AG08395 (cell line): ENCODE measurements at places on chromosomes 2 and 18.

GRCh38 chr2:176110415-176111308 lies 3.6 kb downstream of the HOXD11 start:
- DNase-seq, result no peak

DNA sequence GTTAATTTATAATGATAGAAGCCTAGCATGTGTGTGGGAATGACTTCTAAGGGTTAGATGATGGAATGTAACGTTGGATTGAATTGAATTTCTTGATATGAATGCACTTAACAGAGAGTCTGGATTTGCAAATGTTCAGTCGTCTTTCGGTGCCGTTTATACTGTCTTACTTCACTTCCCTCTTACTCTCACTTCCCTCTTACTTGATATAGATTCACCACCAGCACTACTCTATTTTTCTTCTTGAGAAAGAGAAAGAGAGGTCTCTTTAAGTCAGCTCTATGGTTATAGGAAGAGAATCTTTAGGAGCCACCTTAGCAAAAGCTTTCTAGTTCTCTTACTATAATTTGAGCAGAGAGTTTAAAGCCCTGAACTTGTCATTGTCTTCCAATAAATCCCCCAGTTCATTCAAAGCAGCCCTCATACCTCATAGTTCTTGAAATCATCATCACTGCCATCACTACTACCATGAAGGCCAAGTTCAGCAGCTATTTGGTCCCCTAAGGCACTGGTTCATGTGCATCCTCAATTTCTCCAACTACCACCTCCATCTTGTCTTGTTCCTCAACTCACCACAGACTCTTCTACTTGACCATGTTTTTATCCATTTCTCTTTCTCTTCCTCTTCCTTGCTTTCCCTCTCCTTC lies 501.7 kb upstream of the TCF4 start:
- DNase-seq, result no peak

DNA sequence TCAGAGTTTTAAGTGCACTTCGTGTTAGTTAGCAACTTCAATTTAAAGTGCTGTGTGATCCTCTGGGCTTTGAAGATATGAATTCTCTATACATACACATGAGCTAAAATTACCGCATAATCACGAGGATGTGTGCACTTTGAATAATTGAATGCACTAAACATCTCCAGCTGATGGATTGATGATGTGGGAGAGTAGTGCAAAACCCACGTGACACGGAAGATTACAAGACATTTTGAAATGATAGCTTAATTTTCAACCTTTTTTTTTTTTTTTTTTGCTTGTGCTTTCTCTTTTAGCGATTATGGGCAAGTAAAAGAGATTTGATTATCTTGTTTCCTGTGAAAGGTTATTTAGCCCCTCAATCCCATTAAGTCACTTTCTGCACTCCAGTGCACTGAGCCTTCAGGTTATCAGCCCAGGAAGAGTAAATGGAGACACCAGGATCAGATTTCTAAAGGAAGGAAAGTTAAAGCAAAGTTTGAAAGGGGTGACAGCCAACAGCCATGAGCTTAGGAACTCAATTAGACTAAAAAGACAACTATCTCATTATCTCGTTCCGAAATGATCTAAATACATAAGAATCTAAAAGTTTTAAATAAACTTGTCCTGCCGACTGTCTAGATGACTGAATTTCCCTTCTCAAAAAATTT lies 81.6 kb downstream of the CDK15 start:
- DNase-seq, result no peak

GRCh38 chr2:206225435-206226232 lies 48.8 kb upstream of the ZDBF2 start:
- no peak for DNase-seq

GRCh38 chr2:207437524-207438143 lies 92.1 kb upstream of the CREB1 start:
- no peak for DNase-seq

DNA sequence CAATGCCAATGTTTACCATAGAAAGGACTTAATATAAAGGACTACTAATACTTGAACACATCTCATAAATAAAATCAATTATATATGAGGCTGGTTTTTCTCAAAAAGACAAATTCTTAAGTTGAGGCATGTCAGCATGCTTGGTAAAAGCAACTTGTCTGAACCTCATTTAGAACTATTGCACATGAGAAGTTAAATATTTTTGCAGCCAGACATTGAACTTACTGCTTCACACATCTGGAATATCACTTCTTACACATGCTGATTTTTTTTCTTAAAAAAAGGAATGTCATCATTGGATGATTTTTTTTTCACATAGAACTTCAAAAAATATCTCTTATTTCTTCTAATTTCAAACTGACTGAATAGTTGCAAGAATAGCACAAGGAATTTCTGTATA lies 609.0 kb downstream of the EPHA4 start:
- no peak for DNase-seq

DNA sequence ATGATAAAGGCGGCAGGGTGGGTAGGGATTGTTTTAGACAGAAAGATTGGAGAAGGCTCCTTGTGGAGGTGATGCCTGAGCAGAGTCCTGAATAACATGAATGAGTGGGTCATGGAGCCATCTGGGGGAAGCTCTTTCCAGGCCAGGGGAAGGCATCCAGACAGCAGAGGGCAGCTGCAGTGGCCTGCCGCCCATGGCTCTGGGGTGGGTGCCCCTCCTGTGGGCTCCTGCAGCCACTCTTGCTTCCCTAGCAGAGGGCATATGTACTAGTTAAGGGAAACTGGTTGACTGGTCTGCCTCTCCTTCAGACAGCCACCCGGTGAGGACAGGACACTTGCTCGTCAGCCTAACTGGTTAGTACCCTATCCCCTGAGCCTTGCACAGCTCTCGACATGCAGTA lies 46.5 kb upstream of the SLC1A4 start:
- DNase-seq, result no peak

DNA sequence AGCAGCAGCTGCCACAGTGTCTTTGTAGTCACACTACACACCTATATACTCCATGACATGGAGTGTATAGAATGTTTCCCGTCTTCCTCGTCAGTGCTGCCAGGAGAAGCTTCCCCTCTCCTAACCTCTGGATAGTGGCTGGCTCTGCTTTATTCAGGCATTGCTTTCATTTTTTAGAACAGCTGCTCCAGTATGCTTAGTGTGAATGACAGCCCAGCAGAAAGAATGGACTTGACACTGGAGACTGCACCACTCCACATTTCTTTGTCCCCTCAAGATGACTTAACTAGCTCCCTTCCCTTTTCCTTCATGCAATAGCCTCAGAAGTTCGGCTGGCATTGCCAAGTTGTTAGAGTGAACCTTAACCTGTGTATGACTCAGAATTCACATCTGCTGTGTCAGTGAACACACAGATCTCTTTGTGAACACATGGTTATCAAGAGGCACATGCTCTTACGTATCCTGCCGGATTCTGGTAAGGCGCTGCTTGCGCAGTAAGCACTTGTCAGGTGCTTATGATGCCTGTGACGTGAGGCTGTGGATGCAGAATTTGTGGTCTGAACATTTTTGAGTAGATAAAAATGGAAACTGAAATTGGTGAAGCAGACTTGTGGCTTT lies 73.9 kb downstream of the NEDD4L start:
- DNase-seq, result peak; percentile 33

DNA sequence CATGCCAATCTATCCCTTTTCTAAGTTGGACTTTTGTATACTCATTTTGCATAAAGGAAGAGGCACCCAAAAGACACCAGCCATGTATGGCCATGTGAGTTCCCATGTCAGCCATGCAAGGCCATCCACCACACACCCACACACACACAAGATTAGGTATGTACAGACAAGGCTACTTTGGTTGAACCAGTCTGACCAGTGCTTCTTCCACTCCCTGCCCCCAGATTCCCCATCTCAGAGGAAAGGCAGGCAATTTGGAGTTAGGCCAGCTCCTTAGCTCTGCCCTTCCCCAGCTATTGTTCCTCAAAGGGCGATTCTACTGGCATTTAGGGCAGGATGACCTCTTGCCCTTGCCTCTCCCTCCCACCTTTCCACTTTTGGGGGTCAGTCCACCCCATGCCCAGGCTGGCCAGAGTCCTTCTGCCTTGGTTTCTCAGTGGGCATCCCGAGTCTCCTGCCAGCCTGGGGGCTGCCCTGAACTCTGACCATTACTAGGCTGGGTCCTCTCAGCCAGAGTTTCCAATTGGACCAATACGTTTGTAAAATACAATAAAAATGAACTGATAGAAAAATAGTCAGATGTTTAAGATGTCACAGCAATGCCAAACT lies 101.1 kb downstream of the ZBTB7C start:
- no peak for DNase-seq

- no peak for DNase-seq
Observed at GRCh38 chr2:236993-237539, 26.8 kb downstream of the SH3YL1 start.

- DNase-seq, result peak; percentile 8
Observed at GRCh38 chr2:198383392-198383791, 579.0 kb downstream of the PLCL1 start.

- DNase-seq, result no peak
Observed at GRCh38 chr2:159774370-159774990, 23.5 kb downstream of the CD302 start.

- peak; percentile 81 for DNase-seq
Observed at GRCh38 chr18:13577091-13577697, 149.2 kb downstream of the FAM210A start.

GRCh38 chr2:64932371-64933216 lies 56.6 kb upstream of the SLC1A4 start:
- DNase-seq, result no peak

DNA sequence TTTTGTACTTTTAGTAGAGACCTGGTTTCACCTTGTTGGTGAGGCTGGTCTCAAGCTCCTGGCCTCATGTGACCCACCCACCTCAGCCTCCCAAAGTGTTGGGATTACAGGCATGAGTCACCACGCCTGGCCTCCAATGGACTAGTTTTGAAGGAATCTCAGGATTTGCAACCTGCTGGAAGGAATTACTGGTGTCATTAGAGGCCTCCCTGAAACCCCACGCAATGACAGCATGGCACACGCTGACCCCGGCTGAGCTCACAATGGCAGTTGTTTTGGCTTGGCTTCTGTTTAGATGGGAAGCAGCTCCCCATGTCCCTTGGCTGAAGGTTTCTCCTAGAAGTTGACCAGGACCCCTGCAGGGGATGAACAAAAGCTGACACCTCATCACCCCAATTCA lies 23.1 kb upstream of the COPS8 start:
- no peak for DNase-seq

DNA sequence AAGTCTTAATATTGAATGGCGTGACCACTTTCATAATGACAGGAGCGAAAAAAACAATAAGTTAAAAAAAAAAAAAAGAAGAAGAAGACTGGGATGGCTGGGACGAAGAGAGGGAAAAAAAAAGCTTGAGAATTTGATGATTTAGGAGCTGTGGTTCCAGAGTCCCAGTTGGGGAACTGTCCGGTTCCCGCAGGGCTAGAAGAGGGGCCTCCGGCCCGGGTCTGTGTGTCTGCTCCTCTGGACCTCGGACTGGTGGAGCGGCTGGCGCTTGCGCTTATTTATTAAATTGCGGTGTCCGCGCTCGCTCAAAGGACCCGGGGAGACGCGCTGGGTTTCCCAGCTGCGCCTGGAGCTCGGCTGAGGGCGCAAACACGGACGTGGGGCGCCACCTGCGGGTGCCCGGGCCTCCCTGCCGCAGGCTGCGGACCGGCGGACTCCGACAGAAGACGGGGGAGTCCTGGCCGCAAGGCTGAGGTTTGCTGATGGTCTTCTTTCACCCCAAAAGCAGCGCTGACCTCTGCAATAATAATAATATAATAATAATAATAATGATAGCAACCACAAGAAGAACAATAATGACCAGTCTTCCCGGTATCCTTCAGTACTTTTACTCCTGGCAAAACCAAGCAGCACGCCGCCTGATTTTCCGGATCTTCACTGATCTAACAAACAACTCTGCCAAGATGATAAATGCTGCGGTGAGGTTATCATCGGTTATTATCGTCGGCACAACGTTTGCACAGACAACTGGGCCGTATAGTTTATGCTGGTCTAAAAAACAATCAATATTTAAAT lies at the start of gene CBLN2:
CBLN2 (minus strand) TSS at position 251 of the 795 bp plus-strand sequence. CDS start 2,182 bp downstream, outside the sequence.
- peak; percentile 61 for DNase-seq

GRCh38 chr2:237873897-237874551 lies 14.6 kb downstream of the RAMP1 start:
- DNase-seq, result no peak

GRCh38 chr2:28997847-28998735 lies 17.0 kb downstream of the TOGARAM2 start:
- no peak for DNase-seq

- DNase-seq, result peak; percentile 14
Observed at GRCh38 chr2:203534621-203535077, 452 bp downstream of the RAPH1 start.

GRCh38 chr2:20291106-20291564 lies 59.5 kb downstream of the PUM2 start:
- peak; percentile 87 for DNase-seq

DNA sequence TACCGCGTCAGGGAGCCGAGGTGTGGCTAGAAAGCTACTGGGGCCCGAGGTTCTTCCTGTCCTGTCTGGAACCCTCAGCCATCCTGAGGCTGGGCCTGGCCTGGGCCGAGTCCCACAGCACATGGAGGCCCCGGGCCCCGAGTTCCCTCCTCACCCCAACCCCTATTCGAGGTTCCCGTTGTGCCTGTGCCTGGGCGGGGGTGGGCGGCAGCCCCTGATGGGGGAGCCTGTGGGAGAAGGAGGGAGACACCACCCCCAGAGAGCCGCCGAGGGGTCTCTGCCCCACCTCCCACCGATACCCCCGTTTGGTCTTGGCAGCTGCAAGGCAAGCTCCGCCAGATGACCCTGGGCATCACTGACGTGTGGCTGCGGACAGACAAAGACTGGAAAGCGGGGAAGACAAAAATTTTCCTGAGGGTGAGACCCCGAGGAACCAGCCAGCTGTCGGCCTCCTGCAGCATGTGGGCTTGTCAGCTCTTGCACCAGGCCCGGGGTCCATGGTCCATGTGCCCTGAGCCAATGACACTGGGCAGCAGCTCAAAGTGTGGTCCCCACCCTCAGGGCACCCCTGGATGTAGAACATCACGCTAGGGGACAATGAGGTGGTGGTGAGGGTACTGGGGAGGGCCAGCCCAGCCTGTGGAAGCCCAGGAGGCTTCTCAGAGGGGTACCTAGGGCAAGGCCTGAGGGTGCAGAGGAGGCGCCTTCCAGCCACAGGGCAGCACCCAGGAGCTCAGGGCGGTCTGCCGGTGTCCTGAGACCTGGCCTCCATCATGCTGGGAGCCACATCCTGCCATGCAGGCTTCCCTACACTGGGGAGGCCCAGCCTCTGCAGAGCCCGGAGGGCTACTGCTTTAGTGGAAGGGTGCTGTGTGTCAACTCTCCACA lies 52.5 kb upstream of the GPR17 start:
- no peak for DNase-seq

- DNase-seq, result no peak
Observed at GRCh38 chr2:72153026-72153791, 5.5 kb upstream of the CYP26B1 start.

- DNase-seq, result no peak
Observed at GRCh38 chr2:95392730-95393455, 9.6 kb upstream of the FAHD2A start.

GRCh38 chr18:56888978-56889377 lies 237.8 kb downstream of the WDR7 start:
- no peak for DNase-seq

GRCh38 chr18:77087393-77088141 lies 45.0 kb downstream of the MBP start:
- peak; percentile 46 for DNase-seq

- no peak for DNase-seq
Observed at GRCh38 chr18:39208729-39209128, 1643.1 kb upstream of the CELF4 start.

GRCh38 chr2:238505119-238505891 lies 78.6 kb downstream of the ASB1 start:
- no peak for DNase-seq

- DNase-seq, result no peak
Observed at GRCh38 chr18:58320907-58321561, 277.0 kb downstream of the NEDD4L start.

- no peak for DNase-seq
Observed at GRCh38 chr18:41543815-41544214, 411.2 kb upstream of the PIK3C3 start.
